H1 (cell line): ENCODE measurements at places on chromosomes 2 and 18. TPM values are rescaled to one million over a fixed set of nuclear protein-coding genes. Genes with fewer than 3 reads are reported as not detected.

The M1AP gene
- 4.8 and 6.6 TPM in 2 replicates for polyA plus RNA-seq

The SERPINB13 gene
- polyA plus RNA-seq, result not detected in 2 replicates

The TMEM37 gene
- 16.2 and 20.4 TPM in 2 replicates for polyA plus RNA-seq

The TNFAIP6 gene
- 0.74 and 1.1 TPM in 2 replicates for polyA plus RNA-seq

The TWIST2 gene
- polyA plus RNA-seq, result 4.3 and 5.4 TPM in 2 replicates

The SOCS6 gene
- polyA plus RNA-seq, result 7.3 and 9.1 TPM in 2 replicates

The HTR2B gene
- polyA plus RNA-seq, result not detected in 2 replicates

The VWC2L gene
- not detected in 2 replicates for polyA plus RNA-seq

The UGT1A3 gene
- not detected in 2 replicates for polyA plus RNA-seq

The RAB17 gene
- 42.6 and 61.3 TPM in 2 replicates for polyA plus RNA-seq

The NAT8 gene
- polyA plus RNA-seq, result not detected in 2 replicates

The RSAD2 gene
- not detected in 2 replicates for polyA plus RNA-seq

The ITGAV gene
- 6.5 and 11.7 TPM in 2 replicates for polyA plus RNA-seq

The GPR75 gene
- 3.5 and 4.3 TPM in 2 replicates for polyA plus RNA-seq

The IMPACT gene
- 19.1 and 31.1 TPM in 2 replicates for polyA plus RNA-seq

The LCT gene
- polyA plus RNA-seq, result 0.03 TPM in 1 of 2 replicates, not detected in the other

The ACKR3 gene
- 22.3 and 24.4 TPM in 2 replicates for polyA plus RNA-seq

The KCNIP3 gene
- 0.33 and 0.53 TPM in 2 replicates for polyA plus RNA-seq

The FABP1 gene
- 0.09 TPM in 1 of 2 replicates, not detected in the other for polyA plus RNA-seq

The PHOSPHO2 gene
- polyA plus RNA-seq, result 1.9 and 2.4 TPM in 2 replicates

The AQP12B gene
- polyA plus RNA-seq, result not detected in 2 replicates

The DCDC2C gene
- polyA plus RNA-seq, result 0.50 and 0.91 TPM in 2 replicates

The GAD1 gene
- polyA plus RNA-seq, result 1.0 and 1.1 TPM in 2 replicates

The CLEC4F gene
- polyA plus RNA-seq, result not detected in 2 replicates

The SESTD1 gene
- polyA plus RNA-seq, result 3.1 and 5.2 TPM in 2 replicates

The DYNAP gene
- 1.1 and 1.5 TPM in 2 replicates for polyA plus RNA-seq

The TBC1D8 gene
- 20.8 and 27.2 TPM in 2 replicates for polyA plus RNA-seq

The GAREM2 gene
- polyA plus RNA-seq, result 19.9 and 26.8 TPM in 2 replicates

The ANKRD39 gene
- 21.3 and 22.9 TPM in 2 replicates for polyA plus RNA-seq

The AKAIN1 gene
- not detected in 2 replicates for polyA plus RNA-seq

The DSG4 gene
- not detected in 2 replicates for polyA plus RNA-seq

The MAL gene
- polyA plus RNA-seq, result not detected in 2 replicates

The HYCC2 gene
- 0.67 and 0.86 TPM in 2 replicates for polyA plus RNA-seq
